Left ventricle myocardium superior (tissue), 1 donor: ENCODE measurements at places on chromosomes 12 and 14. TPM values are rescaled to one million over a fixed set of nuclear protein-coding genes. Genes with fewer than 3 reads are reported as not detected.

DNA sequence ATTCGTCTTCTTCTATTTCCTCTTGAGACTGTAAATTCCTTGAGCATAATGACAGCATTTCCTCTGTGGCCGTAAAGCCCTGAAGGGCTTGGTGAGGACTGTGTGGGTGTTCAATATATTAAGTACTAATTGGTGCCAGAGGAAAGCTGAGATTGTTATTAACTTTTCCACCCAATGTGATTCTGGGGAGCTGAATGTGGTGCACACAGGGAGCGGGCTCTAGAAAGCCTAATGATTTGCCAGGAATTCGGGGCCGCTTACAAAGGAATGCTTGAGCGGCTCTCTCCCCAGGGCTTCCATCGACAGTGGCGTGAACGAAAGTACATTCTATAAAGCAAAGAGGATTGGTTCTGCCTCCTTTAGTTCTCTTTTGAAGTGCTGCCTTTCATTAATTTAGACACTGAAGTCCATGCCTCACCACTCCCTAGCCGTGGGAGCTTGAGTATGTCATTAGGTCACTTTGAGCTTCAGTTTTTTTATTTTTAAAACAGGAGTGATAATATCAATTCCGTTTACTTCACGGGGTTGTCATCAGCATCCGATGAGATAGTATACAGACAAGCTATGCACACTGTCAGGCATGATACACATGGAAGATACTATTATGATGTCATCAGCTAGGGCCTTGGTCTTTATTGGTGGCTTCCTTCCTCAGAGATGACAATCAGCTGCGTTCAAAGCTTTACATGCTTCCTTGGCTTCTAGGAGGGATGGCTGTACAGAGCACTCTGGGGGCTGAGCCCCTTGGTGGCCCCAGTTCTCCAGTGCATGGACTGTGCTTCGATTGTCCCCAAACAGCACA is 11.0 kb upstream of the GSG1 start:
- DNase-seq = no peak

DNA sequence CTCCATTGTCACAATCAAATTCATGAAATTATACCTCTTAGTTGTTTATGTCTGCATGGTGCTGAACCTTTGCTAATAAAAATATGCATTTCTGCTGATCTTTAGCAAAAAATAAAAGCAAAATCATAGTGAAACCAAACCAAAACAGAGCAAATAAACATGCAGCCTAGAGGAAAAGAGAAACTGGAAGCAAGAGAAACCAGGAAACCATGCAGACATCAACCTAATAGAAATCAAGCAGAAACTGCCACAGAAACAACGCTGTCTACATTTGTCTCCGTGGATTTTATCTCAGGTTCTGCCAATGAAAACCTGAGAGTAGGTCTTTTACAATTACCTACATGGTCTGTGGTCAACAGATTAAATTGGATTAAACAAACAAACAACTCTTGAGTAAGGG is 173.7 kb downstream of the SYT10 start:
- no peak for DNase-seq

DNA sequence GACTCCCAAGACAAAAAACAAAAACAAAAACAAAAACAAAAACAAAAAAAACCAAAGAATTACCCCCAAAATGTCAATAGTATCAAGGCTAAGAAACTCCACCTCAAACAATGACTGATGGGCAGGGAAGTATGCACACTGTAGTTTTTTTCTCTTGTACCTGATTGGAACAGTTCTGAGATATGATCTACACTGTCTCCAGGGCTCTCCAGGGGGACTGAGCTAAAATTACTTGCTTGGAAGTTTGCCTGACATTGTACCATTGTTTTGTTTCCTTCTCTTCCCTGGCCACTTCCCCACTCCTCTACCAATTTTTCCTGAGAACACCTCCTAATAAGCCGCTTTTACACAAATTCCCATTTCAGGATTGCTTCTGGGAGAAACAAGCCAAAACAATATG is 22.3 kb upstream of the CATSPERB start:
- DNase-seq = no peak

DNA sequence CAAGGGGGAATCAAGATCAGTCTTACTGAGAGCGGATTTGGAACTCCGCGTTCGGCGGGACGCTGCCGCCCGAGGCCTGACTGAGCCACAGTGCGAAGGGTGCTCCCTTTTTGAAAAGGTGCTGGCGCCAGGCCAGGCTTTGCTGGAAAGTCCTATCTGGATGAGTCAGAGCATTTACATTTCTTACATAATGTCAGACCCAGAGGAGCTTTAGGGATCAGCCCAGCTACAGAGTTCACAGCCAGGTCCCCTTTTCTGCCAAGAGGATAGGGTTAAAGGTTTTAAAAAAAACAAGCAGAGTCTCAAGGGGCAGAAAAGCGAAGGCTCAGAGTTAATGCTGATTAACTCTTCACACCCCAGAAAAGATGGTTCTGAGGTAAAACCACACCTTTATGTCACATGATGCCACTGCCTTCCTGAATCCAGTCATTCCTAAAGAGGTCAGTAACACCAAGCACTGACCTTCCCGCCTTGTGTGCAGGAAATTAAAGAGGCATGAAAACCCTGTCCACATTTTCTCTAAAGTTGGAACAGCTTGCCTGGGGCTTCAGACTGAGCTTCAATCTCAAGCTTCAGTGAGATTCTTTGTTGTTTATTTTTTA is 11.7 kb upstream of the FBXL14 start:
- DNase-seq = peak; percentile 97

DNA sequence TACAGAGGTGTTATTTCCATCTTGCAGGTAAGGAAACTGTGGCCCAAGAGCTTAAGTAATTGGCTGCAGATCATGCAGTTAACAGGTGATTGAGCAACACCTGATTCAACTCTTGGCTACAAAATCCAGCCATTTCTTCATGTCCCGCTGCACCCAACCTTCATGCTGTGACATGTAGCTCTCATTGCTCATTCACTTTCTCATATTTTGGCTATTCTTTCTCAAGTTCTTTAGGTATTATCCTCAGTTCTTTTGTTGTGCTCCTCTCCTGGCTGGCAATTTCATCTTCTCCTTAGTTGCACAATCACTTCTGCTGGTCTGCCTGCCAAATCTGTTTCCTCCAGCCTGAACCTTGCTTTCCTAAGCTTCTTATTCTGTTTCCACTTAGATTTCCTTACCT is 300.8 kb downstream of the SSPN start:
- no peak for DNase-seq

GRCh38 chr14:96297000-96297399 is 41.0 kb downstream of the BDKRB1 start:
- DNase-seq = no peak

GRCh38 chr12:3673981-3674708 is 78.8 kb downstream of the CRACR2A start:
- DNase-seq = no peak

DNA sequence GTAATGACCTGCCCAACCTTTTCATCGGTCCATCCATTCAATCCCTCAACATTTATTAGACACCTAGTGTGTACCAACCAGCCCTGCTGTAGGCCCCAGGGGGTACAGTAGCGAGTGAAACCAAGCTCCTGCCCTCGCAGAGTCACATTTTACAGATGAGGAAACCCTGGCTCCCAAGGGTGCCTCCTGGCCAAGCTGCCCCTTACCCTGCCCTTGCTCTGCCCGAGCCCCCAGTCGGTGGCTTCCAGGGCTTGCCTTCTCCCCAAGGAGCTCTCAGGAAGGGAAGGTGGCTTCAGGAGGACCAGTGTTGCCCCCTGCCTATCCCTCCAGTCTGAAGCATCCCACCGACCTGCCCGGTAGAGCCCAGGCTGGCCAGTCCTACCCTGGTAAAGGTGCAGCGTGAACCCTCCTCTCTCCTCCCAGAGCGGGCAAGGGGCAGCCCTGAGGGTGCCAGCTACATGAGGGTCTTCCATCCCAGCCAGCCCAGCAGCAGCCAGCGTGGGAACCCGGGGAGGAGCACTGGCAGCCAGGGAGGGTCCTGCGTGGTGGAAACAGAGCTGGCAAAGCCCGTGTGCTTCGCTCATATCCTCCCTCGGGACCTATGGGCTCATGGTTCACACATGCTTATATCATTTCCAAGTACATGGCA is 670 bp upstream of the BEGAIN start:
- peak; percentile 20 for DNase-seq

- no peak for DNase-seq
Measured at GRCh38 chr12:89663577-89664357, 44.9 kb downstream of the ATP2B1 start.

DNA sequence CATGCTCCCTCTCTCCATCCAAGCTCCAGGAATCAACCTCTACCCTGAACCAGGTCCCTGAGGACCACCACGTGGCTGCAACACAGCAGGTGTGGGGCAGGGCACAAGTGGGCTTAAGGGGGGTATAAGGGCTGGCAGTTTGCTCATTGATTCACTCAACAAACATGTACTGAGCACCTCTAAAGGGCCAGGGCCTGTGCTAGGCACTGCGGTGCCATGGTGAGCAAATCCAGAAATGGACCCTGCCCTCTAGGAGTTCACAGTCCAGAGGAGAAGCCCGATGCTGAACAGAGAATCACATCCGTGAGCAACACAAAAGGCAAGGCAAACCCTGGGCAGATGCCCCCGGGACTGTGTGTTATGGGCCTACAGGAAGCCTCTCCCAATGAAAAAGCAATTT is 6.5 kb upstream of the AQP2 start:
- DNase-seq = no peak

GRCh38 chr14:54919330-54919729 is 16.7 kb upstream of the GCH1 start:
- no peak for DNase-seq

GRCh38 chr12:7557227-7557626 is 53.6 kb upstream of the CD163 start:
- no peak for DNase-seq

DNA sequence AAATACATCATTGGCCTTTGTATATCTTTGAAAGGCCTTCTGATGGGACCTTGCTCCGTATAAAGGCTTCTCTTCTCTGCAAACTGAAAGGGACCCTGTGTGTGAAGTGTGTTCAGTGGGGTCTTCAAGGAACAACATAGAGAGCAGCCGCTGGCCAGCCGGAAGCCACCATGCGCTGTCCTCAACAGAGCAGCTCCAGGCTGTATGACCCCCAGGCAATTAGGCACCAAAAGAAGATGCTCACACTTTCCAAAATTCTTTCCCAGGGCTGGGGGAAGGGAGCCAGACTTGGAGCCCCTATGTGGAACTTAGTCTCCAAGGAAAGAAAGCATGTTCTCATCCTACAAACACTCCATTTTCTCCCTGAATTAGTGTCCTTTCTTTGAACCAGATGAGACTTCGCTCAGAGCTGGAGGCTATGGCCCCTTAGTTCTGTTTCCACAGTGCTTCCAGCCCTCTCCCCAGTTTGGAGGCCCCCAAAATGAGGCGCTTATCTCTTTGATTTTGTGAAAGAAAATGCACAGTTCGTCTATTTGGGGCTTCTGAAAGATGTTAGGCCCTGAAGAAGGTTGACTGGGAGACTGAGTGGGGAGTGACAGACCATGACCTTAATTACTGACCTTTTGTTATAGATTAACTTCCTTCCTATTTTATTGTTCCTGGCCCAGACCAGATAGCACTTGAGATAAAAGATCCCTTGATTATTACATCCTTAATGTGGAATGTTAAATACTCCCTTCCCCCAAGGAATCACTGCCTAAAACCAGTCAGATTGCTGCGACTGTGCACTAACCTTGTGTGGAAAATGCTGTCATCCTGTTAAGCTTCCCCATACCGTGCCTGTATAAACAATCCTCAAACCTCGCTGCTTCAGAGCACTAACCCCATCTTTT is 128.3 kb upstream of the FGD4 start:
- DNase-seq = no peak

GRCh38 chr14:63933110-63933509 is 80.3 kb downstream of the SYNE2 start:
- DNase-seq = no peak

GRCh38 chr14:93050761-93051160 is 65.0 kb downstream of the ITPK1 start:
- no peak for DNase-seq

DNA sequence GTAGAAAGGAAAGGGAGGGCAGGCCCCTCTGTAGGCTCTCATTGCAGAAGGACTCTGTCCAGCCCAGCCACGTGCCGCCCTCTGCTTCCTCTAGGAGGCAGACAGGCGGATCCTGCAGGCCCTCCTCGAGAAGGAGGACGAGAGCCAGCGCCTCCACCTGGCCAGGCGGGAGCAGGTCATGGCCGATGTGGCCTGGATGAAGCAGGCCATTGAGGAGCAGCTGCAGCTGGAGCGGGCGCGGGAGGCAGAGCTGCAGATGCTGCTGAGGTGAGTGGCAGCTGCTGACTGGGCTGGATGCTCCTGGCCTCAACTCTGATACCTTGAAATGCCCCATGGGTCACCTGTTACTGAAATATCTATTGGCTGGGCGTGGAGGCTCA is 10.9 kb downstream of the TCHP start:
- DNase-seq = no peak

DNA sequence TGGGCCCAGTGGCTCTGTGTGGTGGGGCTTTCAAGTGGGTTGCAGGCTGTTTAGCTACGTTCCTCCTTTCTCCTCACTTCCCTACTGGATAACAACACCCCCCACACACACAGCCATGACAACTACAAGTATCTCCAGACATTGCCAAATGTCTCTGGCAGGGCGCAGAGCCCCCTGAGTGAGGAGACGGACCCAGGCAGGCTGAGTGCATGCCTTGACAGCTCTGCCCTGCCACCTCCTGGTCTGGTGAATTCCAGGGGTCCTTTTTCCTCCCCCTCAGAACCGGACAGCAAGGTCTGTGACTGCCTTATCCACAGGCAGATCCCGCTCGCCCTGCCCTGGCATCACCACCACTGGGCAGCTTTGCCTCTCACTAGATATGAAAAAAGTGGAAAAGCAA is 276.5 kb downstream of the TMEM132C start:
- no peak for DNase-seq

DNA sequence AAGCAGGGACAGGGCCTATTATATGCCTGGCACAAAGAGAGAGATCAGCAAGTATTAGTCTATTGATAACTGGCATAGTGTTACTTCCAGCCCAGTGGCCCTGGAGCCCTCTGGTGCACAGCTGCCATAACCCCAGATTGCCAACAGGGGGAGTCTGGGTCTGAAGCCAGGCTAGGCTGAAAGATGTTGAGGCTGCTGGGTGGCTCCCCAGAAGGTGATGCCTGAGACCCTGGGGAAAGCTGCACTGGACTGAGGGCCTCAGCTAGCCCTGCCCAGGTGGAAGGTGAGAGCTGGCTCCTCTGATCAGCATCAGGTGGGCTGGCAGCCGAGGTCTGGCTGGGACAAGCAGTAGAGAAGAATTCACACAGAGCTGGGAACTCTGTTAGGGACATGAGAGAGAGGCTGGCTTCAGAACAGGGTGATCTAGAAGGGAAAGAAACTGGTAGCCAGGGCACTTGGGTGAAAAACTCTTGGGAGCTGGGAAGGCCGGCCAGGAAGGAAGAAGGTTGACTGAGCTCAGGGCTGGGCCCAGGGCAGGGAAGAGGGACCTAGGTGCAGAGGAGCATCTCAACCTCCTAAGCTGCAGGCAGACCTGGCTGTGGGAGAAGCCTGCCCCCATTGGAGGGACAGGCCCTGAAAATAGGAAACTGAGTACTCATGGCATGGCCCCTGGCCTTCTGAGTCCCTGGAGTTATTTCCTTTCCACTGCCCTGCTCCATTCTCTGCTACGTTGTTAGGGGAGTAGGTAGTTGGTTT is 3.9 kb downstream of the GZMH start:
- DNase-seq = no peak

Gene OAS1
- total RNA-seq = 8.1 TPM

Gene MUCL1
- total RNA-seq = not detected

Gene MAP4K5
- 16.3 TPM for total RNA-seq

Gene SDR9C7
- total RNA-seq = not detected

Gene MORN3
- not detected for total RNA-seq

Gene INHBC
- total RNA-seq = not detected

Gene NANOG
- not detected for total RNA-seq

Gene TNS2
- 120 TPM for total RNA-seq

Gene KCNMB4
- 1.9 TPM for total RNA-seq

Gene FOXN3
- total RNA-seq = 134 TPM
